ENCODE measurements at places on chromosomes 1 and 21.
A peak's percentile ranks its signal among the peaks of the same experiment; 100 is the strongest.

- DNase-seq: peak; percentile 20
Measured at GRCh38 chr1:15951341-15952153, 24.4 kb downstream of the ZBTB17 start.

DNA sequence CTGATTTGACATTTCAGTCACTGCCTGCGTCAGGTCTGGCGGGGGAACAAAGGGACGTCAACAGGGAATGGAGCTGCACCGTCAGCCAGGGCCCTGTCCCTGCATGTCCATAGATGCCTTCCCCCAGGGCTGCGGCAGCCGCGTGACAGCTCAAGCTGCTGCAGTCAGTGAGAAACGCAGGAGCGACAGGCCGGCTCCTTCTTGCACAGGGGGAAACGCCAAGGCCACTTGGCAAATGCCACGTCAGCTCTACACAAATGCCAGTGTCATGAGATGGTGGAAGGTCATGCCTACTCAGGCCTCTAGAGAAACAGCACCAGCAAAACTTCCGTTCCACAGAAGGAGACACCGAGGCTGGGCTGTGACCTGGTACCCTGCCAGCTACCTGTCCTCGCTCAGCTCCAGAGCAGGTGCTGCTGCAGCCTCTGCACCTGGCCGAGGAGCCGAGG lies 37.7 kb downstream of the SYF2 start:
- DNase-seq: no peak

DNA sequence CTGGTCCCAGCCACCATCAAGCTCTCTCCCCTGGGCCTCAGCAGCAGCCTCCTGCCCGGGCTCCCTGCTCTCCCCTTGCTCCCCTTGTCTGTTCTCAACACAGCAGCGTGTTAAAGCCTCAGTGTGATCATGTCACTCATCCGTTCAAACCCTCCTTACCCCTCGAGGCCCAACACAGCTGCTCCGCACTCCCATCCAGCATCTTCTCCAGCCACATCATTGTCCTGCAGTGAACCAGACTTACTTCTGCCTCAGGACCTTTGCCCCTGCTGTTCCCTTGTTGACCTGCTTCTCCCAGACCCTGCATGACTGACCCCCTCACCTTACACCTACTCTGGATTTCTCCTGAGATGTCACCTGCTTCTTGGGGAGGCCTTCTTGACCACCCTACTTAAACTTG lies 13.3 kb downstream of the CDK18 start:
- no peak for DNase-seq

DNA sequence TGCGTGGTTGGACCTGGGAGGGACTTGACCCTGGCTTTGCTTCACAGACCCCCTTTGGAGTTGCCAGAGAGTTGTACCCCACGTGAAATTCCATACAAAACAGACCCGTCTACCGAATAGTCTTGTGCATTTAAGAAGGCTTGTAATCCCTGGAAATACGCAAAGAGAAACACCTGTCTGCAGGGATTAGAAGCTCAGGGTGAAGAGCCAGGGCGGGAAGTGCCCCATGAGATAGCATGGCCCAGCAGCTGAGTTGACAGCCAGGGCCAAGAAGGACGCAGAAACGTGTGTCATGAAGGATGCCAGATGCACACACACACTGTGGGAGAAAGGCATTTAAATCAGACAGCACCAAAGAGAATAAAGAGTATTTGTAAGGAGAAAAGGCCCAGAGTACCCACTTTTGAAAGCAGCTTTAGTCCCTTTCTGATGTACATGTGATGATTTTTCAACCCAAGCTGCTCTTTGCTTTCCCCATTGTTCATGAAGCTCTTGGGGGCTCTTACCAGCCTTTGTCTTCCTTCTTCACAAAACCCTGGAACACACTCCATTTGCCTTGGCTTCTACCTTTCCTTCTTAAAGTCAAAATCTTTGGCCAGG lies 46.6 kb downstream of the PCP4 start:
- DNase-seq: no peak

DNA sequence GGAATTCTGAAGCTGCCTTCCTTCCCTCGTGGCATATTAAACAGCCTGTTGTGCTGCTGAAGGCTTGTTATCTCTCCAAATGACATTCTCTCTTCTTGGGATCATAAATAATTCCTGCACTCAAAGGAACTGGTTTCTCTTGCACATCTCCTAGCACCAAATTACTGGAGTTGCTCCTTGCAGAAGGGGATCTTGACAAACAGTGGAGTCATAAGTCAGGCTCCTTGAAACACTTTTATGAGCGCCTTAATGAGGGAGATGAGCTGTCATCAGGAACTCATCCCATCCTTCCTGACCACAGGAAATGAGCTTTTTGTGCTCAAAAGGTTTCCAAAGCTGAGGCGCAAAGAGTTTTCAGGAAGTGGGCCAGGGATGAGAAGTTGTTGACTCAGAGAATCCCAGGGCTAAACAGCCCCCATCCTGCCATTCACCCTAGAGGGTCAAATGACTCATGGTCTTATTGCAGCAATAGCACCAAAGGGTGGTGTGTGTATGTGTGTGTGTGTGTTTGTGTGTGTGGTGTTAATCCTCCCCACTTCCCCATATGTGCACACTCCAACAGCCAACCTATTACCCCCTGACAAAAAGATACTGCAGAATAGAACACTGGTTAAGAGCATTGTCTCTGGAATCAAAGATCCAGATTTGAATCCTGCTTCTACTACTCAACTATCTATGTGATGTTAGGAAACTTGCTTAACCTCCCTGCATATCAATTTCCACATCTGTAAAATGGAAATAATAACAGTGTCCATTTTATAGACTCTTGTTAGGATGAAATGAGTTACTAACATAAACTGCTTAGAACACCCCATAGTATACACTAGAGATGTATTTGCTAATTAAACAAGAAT lies 2.8 kb upstream of the PHC2 start:
- DNase-seq: no peak

DNA sequence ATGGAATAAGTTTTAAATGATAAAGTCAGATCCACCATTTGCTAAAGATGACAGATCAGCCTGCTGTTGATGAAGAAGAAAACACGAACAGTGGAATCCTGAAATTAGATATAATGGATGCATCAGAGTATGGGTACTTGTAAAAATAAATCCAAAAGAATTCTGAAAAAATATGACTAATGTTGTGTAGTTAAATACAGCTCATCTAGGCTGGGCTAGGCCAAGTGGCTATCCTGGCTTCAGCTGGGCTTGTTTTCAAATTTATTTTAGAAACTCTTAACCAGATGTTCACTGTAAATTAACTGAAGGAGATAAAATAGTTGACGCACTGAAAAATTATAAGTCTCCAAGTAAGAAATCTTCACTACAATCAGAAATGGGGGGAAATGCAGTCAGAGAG lies 7.4 kb upstream of the RGS2 start:
- DNase-seq: no peak

GRCh38 chr1:208445758-208446203 lies 201.6 kb upstream of the PLXNA2 start:
- no peak for DNase-seq

- no peak for DNase-seq
Measured at GRCh38 chr1:213385806-213386324, 334.8 kb downstream of the RPS6KC1 start.

- DNase-seq: no peak
Measured at GRCh38 chr21:43305811-43306311, 121.1 kb downstream of the SIK1 start.

GRCh38 chr21:44891631-44892031 lies 18.1 kb upstream of the PTTG1IP start:
- DNase-seq: no peak

DNA sequence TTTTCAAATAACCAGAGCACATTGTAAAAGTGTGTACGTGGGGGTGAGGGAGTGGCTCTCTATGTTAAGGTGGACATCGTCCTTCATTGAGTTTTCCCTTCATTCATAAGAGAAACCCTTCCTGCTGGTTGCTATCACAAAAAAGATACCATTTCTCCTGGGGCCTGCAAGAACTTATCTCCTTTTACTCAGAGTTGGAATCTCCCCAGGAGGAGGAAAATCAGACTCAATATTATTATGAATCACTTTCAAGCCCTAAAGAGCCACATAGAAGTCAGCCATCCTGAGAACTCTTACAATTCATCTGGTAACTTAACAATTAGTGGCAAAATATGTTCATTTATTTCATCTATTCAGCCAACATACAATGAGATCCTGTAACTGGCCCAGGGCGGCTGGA lies 27.1 kb upstream of the TGFBR3 start:
- DNase-seq: no peak

DNA sequence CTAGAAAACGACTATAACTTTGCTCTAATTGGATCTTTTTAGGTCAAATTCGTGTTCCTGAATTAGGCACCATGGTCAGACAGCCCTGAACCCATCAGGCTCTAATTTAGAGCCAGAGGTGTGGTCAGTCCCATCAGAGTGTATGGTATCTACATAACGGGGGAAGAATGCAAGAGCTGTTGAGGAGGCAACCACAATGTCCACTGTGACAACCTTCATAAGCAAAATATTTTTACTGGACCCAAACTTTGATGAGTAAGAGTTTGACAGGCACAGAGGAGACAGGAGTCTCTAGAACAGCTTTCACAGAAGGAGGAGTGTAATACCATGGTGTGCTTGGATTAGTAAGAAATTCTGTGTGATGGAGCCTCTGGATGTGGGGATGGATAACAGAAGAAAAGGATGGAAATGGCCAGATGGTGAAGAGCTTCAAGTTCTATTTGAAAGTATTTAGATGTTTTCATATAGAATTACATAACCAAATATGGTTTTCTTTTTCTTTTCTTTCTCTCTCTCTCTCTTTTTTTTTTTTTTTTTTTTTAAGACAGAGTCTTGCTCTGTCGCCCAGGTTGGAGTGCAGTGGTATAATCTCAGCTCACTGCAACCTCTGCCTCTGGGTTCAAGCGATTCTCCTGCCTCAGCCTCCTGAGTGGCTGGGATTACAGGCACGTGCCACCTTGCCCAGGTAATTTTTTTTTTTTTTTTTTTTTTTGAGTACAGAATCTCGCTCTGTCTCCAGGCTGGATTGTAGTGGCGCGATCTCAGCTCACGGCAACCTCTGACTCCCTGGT lies 24.9 kb downstream of the UBE2U start:
- DNase-seq: no peak

DNA sequence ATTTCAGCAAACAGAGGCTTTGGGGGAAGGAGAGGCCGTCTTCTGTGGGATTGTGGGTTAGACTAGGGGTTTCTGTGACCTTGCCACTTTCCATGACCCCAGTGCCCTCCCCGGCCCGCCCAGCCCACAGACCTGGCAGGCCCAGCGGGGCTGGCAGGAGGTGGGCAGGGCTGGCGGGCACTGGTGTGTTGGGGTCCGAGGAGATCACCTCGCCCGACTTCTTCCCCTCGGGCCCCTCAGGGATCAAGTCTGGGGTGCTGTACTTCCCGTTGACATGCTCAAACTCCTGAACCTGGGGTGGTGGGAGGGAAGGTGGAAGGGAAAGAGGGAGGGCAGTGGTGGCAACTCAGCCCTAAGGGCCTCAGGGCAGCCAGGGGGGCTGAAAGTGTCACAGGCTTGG lies 56.3 kb downstream of the CHD5 start:
- DNase-seq: no peak

DNA sequence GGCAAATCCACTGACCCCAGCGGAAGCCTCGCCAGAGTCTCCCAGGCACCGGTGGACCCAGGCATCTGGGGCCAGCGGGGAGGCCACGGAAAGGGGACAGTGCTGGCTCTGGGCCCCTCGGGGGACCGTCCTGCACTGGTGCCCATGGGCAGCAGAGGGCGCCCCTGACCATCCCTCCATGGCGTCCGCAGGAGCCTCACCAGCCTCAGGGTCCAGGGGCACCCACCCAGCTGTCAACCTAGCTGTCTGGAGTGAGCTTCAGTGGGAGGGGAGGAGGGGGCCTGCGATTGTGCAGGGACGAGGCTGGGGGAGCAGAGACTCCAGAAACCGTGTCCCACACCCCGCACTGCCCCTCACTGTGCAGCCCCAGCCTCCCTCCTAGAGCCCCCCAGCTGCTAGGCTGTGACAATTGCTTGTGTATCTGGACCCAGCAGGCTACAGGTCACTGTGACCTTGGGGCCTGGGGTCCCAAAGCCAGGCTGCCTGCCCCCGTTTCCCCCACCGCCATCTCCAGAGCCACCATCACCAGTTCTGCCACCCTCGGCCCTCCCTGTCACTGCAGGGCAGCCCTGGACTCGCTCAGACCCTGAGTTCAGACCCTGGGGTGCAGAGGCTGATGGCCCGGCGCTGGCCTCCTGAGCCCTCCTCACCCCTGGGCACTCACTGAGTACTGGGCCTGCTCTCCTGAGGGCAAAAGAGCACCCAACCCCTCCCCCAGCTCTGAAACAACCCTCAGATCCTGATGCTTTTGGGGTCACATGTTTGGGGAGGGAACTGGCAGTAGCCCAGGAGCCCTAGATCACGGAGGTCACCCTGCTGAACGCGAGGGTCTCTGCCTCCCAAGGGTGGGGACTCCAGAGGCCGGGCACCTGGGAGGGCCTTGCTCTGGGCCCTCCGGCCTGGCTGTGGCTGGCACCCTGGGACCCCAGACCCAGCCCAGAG lies 10.6 kb upstream of the COL6A1 start:
- DNase-seq: peak; percentile 55

DNA sequence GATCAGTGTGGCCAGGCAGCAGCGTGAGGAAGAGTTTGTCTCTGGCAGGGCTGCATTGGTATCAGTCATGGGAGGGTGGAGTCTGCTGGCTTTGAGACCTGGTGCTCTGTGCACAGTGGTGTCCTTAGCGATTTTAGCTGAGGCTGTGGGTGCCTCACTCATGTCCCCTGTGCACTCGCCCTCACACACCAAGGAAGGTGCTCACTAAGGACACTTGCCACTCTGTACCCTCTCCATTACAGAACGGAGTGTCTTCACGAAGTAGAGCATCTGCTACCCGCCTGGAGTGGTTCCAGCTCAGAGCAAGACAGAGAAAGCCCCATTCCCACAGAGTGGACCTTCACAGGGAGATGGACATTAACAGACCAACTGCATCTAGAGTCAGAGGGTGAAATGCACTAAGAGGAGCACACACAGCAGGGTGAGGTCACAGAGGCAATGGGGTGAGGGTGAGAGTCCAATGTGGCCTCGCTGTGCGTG lies 117.9 kb downstream of the MATN1 start:
- DNase-seq: no peak

DNA sequence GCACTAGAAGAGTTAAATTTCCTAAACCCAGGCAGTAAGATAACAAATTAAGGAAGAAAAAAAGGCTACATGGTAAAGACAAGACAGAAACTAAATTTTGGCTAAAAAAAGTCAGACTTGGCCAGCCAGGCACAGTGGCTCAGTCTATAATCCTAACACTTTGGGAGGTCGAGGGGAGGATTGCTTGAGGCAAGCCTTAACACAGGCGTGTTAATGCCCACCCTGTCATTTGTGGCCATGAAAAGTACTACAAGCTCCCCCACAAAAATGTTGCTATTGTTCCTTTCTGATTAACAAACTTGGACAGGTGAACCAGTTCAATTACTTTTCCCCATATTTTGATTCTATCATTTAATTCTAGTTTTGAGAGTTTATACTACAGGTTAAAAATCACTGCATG lies 32.3 kb downstream of the UBR4 start:
- DNase-seq: no peak

GRCh38 chr21:38438462-38438893 lies 59.8 kb downstream of the ERG start:
- DNase-seq: no peak

DNA sequence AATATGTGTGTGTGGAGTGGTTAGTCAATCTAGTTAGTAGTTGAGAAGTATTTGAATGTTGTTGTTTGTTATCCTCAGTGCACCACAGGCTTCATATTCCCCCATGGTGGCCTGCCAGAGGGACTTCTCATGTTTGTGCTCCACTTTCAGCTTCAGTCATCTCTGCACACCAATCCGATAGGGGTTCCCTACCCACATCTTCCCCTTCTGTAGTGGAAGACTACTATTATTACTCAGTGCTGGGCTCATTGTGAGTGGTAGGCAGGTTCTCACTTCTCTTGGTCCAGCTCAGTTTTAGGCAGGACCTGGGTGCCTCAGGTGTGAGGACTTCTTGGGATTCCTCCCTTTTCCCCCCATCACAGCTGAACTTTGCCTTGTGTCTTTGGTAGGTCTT lies 14.2 kb downstream of the MT1HL1 start:
- no peak for DNase-seq

Data from CD4-positive, alpha-beta T cell treated with Interleukin-6 for 4 hours (primary cell).